ENCODE measurements at places on chromosomes 2 and 18.

- no peak for DNase-seq
Measured at GRCh38 chr2:9310798-9311197, 104.2 kb downstream of the ASAP2 start.

DNA sequence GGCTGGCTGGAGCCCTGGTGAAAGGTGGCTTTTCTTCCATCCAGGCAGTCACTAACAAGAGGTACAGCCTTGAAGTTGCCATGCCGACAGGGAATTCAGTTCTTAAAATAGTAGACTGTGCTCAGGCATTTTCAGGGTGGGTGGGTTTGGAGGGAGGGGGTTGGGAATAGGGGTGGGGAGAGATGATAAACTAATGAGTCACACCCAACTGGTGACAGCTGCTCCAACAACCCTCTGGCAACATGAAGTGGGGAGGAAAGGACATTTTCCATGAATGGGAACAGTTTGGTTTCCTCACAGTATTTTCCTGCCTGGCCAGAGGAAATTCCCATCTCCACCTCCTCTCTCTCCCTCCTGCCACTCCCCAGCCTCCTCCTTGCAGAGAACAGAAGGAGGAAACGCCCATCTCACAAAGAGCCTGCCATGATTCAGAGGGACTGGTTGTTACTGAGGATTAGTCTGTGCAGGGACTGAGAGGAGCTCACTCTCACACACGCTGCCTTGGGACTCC is 113.0 kb upstream of the SLC1A4 start:
- no peak for DNase-seq

DNA sequence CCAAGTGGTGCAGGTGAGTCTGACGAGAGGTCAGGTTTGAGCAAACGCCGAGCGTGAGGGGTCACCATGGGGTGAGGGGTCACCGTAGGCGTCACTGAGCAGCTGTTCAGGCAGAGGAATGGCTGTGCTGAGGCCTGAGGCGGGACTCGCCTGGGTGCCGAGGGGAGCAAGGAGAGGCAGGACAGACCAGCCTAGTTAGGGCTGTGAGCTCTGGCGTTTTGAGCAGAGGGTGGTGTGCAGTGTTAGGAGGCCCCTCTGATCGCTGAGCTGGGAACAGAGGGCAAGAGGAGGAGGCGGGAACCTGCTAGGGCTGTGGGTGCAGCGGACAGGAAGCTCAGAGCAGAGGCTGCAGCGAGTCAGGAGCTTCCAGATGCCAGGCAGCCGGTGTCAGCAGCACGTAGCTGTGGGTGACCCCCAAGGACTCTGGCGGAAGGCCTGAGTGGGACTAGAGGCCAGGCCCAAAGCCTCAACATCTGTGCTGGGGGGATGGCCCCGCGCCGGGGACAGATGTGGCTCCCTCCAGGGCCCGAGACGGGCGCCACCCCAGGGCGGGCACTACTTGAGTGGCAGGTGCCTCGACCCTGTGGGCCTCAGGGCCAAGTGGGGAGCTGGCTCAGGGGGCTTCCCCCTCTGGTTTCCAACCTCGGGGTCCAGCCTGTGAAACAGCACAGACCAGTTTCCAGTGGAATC is 55.7 kb downstream of the KCNG2 start:
- no peak for DNase-seq

DNA sequence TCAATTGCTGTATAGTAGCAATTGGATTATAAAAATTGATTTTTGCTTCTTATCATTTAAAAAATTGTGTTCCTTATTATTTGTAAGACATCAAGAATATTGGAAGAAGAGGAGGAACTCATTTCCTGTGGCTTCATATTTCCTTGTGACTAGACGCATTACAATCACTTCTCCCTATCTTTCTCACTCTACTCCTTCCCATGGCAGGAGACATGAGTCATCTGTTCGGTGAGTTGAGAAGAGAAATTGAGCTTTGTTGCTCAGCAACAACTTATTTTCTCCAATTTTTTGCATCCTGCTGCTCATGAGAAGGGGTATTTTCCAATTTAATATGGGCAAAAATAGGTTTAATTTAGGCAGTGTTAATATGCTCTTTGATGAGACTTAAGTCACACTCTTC is 1783.9 kb downstream of the SUCLG1 start:
- DNase-seq = no peak

DNA sequence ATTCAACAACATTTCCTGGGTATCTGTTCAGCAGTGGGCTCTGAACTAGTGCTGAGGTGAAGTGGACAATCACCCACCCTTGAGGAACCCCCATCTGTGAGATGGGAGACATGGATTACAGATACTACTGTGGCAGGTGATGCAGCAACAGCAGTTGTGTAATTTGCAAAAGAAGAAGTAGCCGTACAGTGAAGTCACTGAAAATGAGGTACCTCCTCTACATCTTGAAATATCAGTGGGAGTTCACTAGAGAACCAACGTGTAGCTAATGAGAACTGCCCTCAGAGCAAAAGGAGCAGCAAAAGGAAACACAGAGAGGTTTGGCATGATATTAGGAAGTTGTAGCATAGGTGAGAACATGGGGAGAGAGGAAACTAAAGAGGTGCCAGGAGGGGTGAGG is 41.3 kb downstream of the VSNL1 start:
- no peak for DNase-seq

DNA sequence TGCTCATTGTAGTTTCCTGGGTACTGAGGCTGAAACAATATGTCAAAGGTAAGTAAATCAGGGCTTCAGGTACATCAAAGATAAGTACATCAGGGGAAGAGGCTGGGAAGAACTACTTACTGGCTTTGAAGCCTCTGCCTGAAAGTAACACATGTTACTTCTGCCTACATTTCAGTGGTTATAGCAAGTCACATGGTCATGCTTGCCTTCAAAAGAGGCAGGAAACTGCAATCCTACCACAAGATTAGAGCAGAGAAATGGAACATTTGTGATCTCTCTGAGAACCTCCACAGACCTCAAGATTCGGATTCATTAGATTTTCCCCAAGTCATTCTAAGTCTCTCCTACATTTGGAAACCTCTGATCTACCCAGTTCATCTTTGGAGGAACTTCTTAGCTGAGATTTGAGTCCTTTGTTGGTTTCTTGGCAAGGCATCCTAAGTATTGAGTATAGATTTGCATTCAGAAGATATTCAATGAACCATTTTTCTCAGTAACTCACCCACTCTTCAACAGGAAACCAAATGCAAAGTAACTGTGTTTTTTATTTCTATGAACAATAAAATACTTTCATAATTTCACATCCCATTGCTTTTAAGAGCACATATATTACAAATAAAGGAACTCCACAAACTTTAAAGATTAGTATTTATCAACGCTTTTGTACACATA is 48.5 kb upstream of the CCDC195 start:
- DNase-seq = no peak

GRCh38 chr2:61775956-61776570 is 77.8 kb downstream of the FAM161A start:
- DNase-seq = no peak

- no peak for DNase-seq
Measured at GRCh38 chr2:31736695-31737454, 156.1 kb upstream of the SRD5A2 start.

DNA sequence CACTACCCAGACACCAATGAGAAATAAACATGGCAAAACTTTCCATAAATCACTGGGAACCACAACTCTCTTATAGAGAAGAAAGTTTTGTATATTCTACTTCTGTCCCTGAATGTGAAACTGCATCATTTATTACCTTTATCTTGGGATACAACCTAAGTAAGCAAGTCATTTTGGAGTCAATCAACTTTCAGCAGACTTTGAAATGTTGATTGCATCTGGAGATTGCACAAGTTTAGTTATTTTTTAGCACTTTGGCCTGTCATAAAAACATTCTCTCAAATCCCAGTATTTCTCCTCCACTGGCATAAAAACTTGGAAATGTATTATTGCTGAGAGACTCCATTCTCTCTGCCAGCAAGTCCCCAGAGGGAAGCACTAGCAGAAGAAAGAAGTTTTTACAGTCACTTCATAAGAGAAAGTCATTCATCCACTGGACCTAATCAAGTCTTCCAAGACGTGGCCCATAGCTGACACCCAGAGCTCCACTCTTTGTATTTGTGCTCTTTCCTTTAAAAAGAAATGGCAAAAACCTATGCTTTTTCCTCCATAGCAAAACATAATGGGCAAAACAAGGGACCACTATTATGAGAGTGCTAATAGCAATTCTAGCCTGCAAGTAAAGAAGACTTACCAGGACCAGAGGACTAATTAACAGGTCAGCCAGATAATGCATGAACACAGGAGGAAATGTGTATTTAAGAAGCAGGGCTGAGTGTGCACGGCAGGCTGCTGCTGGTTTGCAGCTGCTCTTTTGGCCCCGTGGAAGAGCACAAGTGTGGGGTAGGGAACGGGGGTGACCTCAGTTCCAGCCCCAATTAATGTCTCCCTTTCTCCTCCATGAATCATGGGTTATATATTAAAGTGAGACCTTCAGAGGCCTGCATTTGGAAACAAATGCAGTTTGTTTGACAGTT is 171.5 kb downstream of the INO80D start:
- DNase-seq = no peak

DNA sequence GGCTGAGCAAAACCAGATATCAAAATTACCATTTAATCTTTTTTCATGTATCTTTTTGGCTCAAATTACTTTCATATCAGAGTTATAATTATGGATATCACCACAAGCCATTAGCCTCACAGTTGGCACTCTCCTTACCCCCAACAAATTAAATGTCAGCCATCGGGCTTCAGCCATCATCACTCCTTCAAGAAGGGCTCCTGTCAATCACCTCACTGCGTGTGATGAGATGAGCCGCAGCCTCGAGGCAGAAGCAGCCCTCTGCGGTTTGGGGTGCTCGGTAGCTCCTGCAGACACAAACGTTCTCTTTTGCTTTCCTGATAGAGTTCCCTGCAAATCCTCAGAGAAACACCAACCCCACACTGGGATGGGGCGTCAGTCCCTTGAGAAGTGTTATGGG is 94.1 kb downstream of the DNER start:
- no peak for DNase-seq

DNA sequence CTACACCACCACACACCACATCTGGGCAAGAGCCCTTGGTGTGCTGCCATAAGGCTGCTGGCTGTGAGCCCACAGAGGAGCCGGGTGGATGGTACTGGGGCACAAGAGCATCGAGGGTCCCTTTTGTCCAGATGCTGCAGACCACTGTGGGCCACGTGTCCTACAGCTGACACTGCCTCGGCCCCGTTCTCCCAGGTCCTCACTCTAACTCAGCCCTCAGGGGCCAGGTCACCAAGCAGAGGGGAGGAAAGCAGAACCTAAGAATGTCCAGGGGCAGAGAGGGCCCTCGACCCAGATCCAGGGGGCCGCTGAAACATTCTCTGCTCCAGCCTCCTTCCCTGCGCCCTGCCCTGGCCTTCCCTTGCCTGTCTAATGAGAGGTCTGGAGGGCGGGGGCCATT is 91.7 kb upstream of the ASB18 start:
- no peak for DNase-seq

DNA sequence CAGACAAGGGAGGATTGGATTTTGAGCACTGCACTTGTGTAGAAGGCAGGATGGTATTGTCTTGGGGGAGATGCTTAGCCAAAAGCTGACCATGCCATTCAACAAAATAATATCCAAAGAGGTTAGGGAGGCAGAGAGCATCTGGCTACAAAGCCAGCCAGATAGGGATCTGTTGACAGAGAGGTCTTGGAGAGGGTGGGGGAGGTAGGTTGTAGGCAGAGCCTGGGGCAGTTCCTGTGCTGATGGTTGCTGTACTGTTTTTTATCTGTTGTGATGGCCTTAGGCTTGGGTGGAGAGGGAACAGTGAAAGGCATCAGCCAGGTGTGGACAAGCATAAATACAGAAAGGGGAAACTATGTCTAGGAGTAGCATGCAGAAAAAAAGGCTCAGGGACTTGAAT is 100.9 kb downstream of the AQP4 start:
- DNase-seq = no peak

DNA sequence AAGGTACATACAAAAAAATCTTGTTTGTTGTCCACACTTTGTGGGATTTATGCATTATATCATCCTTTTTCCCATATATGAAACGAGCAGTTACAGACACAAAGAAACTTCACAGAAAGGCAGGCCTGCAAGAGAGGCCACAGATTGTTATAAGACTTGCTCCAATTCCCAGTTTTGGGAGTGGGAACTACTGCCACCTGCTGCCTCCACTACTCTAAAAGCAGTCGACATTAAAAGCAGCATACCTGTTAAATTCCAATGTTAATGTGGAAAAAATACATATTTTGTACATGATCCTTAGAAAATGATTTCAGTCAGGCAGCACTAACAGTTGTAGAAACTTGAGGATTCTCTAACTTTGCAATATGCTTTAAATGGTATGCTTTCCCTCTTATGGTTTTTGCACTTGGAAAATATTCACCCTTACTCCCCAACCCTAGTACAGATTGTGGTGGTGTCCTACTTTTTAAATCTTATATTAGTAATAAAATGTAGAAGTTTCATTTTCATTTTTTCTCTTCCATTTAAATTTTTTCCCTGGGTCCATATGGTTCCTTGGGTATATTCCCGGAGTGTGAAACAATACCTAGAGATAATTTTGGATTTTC is 37.9 kb downstream of the SLC38A11 start:
- DNase-seq = no peak

DNA sequence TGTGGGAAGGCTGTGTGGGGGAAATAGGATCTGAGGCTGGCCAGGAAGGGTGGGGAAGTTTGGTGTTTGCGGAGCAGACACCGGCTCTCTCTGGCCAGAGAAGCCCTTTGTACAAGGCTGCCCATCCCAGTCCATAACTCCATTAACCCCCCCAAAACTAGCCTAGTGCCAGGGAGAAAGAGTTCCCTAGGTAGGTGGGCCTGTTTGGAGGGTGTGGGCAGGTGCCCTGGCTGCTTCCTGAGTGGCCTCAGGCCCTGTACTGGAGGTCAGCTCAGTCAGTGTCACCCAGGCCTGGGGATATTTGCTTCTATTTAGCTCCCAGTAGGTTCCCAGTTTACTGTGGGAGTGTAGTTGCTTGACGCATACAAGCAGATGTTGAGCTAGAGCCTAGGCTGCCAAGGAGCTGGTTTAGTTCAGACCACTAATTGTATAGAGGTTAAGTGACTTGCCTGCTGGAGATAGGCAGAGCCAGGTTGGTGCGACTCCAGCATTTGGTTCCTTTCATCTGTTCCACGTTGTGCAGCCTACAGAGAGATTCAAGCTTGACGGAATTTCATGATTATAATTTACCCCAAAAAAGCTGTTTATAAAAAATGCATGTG is 2.9 kb upstream of the GREB1 start:
- DNase-seq = no peak

GRCh38 chr2:20796374-20796791 is 26.5 kb downstream of the LDAH start:
- no peak for DNase-seq

DNA sequence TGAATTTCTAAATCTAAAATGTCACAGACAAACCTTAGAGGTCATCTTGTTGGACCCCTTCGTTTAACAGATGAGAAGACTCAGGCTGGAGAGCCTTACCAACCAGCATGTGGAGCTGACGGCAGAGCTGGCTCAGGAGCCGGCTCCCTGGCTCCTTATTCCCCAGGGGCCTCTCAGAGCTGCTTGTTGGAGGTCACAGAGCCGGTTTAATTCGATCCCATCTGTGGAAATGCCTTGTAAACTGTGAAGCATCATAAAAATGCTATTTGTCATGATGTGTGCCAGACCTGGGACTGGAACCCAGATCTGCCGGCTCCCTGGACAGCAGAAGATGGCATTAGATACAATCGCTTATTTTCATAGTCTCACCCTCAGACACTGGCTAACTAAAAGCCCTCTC is 8.2 kb upstream of the CIB4 start:
- no peak for DNase-seq

GRCh38 chr18:23943903-23944624 is 70.5 kb upstream of the TTC39C start:
- no peak for DNase-seq

Data from T-helper 1 cell (primary cell).